Activated T-cell treated with anti-CD3 and anti-CD28 coated beads, Interleukin-2, amount 50 U/mL, for 72 hours (primary cell): ENCODE measurements at places on chromosomes 3 and 15. TPM values are rescaled to one million over a fixed set of nuclear protein-coding genes. Genes with fewer than 3 reads are reported as not detected.

DNA sequence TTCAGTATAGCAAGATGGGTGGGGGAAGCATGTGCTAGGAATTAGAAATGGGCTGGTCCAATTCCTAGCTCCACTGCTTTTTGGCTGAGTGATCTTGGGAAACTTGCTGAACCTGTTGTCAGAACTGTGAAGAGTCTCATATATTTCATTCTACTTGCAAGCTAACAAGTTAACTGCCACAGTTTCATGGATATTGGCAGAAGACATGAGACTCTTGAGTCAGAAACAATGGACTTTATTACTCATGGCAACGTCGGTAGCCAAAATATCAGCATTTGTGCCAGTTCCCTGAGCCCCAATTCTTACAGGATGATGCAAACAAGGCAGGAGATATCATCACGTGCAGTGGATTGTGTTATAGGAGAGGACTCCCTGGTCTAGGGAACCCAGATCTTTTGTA, 26.6 kb upstream of the PLAAT1 start:
- DNase-seq = no peak

DNA sequence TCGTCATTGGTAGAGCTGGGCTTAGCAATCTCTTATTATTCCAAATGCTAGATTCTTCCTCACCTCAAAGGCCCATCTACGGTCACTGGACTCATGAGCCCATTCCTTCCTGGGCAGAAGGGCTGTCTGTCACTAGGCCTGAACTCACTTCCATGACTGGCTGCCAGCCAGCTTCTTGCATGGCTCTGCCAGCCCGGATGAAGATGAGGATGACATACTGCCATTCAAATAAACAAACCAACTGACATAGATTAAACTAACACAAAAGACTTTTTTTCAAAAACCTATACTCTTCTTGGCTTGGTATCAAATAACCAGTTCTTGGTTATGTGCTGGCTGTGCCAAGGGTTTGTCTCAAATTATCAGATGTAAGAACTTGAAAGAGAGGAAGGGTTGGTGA, 23.8 kb downstream of the ISL2 start:
- no peak for DNase-seq

DNA sequence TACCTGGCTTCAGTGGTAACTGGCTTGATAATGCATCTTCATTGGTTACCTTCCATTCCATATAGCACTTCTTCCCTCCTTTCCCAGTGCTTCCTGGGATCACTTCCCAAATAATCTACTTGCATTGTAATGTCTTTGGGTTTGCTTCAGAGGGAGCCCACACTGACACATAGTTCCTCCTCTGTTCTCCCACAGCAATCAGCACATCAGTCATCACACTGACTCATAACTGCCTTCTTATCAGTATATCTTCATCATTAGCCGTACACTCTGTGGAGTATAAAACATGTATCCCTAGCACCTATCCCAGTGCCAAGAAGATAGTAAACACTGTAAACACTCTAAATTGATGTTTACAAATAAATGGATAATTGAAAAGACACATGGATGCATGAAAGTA, 91.4 kb upstream of the SCN10A start:
- DNase-seq = no peak

- DNase-seq = no peak
Measured at GRCh38 chr3:144923046-144923775, 951.6 kb downstream of the DIPK2A start.

- no peak for DNase-seq
Measured at GRCh38 chr3:60386306-60386705, 864.9 kb downstream of the FHIT start.

DNA sequence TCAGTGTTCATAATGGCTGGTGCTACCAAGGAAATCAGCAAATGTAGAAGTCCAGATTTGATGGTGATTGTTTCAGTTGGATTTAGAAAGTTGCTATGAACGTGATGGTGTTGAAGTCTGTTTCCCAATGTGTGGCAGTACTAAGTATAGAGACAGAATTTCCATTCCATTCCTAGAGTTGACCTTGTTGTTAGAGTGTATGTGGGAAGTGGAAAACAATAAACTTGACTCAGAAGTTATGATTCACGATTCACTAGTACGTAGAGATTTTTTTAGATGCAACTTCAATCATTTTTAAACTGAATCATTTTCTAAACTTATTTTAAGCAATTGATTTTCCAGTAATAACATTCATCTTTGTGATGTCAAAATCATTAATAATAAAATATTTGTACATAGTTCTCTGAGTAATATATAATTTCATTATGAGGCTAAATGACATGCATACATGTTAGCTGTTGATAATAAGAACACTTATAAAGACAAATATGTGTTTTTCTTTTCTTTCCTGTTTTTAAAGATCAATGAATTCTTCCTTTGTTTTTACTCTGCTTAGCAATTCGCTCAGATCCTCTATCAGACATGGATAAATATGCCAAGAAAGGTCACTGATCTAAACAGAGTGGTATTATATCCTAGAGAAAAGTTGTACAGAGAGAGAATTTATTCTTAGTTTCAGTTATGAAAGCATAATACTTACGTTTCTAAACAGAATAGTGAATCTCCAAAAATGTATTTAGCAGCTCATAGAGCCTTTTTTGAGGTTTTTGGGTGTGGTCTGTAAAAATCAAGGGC, 108.8 kb upstream of the GPR149 start:
- no peak for DNase-seq

GRCh38 chr3:114714957-114715460, 421.2 kb downstream of the TIGIT start:
- DNase-seq = no peak

DNA sequence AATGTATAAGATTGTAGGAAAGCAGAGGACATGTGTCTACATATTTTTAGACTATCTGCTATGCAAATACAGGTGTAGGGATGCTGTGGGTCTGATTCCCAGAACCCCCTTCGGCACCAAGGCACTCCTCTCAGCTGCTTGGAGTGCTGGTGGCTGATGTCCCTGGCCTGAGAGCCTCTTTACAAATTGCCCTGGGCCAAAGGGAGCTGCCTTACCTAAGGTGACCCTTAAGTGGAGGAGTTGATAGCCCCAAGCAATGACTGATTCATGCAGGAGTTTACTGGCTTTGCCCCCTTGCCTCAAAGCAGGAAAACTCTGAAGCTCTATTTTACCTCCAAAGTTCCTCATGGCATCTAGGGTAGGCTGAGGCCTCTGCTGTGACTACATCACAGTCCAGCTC, 83.0 kb downstream of the ZNF385D start:
- DNase-seq = no peak

DNA sequence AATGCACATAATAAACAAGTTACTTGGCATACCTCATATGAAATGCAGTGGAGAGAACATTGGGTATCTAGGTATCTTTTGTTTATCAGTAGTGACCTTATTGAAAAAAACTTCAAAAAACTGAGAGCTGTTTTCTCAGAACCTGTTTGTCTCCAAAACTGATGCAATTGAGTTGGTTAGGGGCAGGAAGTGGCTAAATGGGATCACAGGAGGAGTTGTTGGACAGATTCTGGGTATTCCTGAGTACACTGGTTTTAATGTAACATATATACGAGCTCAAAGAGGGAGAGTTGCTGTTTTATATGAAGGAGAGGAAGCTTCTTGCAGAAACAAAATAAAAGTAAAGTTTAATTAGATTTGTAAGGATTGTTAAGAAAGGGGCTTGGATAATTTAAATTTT, 159.5 kb downstream of the C3orf70 start:
- DNase-seq = no peak

DNA sequence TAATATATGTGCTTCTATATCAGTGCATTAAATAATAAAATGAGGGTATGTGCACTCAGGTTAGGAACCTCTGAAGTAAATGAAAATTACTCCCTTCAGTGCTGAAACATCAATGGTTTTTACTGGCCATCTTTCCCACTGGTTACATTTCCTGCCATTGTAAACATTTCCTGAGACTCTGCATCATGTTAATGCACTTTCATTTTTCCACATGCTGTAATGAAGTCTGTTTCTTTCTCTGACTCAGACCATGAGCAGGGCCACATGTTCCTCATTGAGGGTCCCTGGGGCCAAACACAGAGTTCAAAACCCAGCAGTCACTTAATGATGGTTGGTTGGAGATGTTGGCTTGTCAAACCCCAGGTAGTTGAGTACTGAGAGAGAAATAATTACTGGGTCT, 15.3 kb downstream of the FAM3D start:
- no peak for DNase-seq

DNA sequence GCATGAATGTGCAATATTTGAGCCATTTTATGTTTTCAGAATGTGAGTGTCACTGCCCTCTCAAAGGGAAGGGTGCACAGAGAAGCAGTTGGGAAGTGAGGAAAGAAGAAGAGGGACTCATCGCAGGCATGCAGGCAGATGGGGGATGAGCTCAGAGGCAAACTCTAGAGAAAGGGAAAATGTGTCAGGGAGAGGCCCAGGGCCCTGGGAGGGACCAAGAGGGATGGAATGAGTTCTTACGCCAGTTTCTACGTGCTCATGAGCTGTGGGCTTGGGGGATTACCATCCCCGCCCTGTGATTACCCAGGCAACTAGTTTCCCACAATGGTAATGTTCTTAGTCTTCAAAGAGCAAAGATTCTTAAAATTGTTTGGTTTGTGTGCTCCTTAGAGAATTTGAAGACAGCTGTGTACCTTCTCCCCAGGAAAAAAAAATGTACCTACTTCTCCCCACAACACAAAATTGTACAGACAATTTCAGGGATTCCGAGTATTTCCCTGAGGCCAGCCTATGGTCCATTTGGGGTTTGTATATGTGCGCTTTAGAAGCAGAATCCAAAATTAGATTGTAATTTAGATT, 17.8 kb downstream of the GCSAM start:
- DNase-seq = peak; percentile 34

DNA sequence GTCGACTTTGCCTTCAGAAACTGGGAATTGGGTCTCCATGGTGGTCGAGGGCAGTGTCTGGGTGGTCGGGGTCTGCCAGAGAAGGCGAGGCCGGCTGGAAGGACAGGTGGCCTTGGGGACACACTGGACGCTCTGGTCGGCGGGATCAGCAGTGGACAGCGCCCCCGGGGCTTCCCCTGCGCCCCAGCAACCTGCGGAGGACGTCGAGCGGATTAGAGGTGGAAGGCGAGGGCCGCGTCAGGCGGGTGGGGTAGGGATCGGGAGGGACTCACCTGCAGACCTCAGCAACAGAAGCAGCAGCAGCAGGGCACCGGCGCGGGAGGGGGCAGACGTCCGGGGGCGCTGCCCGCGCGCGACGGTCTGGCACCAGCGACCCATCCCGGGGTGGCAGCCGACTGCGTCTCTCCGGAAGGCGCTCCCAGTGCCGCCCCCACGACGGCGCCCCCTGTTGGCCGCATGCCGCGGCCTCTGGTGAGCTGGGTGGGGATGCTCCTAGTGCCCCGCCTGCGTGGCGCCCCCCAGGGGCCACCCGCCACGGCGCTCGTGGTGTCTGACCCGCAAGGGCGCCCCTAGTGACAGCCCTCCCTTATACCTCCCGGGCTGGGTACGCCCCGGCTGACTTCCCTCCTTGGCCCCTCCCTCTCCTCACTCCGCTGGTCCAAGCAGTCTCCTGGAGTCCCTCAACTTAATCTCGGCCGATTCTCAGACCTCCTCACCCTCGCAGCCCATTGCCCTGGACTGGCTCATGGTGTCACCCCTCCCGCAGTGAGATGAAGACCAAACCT, at the start of gene PRSS50:
TSS of gene PRSS50 (minus strand) at position 423 of the 785 bp plus-strand sequence. CDS start at position 378, 45 bp downstream.
- peak; percentile 32 for DNase-seq

DNA sequence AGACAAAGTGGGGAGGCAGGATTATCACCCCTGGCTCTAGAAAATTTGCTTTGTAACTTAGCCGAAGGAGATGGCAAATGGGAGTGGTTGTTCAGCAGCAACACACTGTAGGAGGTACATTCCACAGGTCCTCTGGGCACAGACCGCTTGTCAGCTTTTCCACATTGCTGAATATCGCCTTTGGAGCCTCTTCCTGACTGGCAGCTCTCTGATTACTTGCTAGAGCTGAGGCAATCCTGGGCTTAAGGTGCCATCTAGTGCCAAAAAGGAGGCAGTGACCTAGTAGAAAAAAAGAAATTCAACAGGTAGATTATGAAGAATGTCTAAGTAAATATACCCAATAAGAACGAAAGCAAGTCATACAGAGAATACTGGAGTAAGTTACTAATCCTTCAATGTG, 13.1 kb upstream of the SCN5A start:
- no peak for DNase-seq

- no peak for DNase-seq
Measured at GRCh38 chr3:194336601-194337355, 14.3 kb downstream of the CPN2 start.

DNA sequence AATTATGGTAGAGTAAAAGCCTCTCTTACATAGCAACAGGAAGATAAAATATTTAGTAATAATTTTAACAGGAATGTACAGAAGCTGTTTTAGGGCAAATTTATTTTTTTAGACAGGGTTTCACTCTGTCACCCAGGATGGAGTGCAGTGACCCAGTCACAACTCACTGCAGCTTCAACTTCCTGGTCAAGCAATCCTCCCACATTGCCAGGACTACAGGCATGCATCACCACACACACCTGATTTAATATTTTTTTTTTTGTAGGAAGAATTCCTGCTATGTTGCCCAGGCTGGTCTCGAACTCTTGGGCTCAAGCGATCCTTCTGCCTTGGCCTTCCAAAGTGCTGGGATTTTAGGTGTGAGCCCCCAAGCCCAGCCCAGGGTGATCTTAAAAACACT, 61.1 kb downstream of the PCCB start:
- no peak for DNase-seq

DNA sequence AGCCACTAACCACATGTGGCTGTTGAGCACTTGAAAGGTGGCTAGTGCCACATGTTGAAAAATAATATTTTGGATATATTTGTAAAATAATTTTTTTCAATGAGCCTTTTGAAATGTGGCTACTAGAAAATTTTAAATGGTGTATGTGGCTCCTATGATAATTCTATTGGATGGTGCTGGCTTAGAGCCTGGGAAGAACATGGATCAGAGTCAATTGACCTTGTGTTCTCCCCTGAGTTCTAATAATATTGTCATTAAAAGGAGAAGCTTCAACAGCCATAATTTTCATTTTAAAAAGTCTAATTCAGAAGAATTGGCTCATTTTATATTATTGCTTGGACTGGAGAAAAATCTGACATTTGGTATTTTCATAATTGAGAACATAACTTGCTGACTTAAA, 167.3 kb downstream of the LPP start:
- DNase-seq = no peak

SLCO2A1 gene
- not detected for total RNA-seq

VGLL3 gene
- not detected for total RNA-seq

PTPRG gene
- total RNA-seq = 1.3 TPM

TGM5 gene
- not detected for total RNA-seq

SMC4 gene
- 206 TPM for total RNA-seq

ANKRD63 gene
- total RNA-seq = not detected

LSMEM2 gene
- not detected for total RNA-seq

GOLGA8T gene
- total RNA-seq = not detected

CORO2B gene
- total RNA-seq = 0.07 TPM

MESP2 gene
- not detected for total RNA-seq

RTP1 gene
- total RNA-seq = not detected

CPNE9 gene
- 0.77 TPM for total RNA-seq
